CD14-positive monocyte (primary cell): ENCODE measurements at places on chromosomes 16 and 17. TPM values are rescaled to one million over a fixed set of nuclear protein-coding genes. Genes with fewer than 3 reads are reported as not detected.

GRCh38 chr17:20026960-20027359 lies 17.8 kb downstream of the SPECC1 start:
- peaks cover 21% of the 10 kb centered on the region for H3K4me1 ChIP-seq
- no peaks in the 10 kb centered on the region for H3K27me3 ChIP-seq
- peak overlapping the region; percentile 55 for H3K27ac ChIP-seq
- peak; percentile 52 for DNase-seq
- H3K36me3 ChIP-seq: no peaks in the 10 kb centered on the region

GRCh38 chr16:1488054-1488601 lies 616 bp downstream of the PTX4 start:
- no peaks in the 10 kb centered on the region for H3K36me3 ChIP-seq
- H3K27me3 ChIP-seq: no peaks in the 10 kb centered on the region
- DNase-seq: no peak
- H3K4me1 ChIP-seq: peaks cover 48% of the 10 kb centered on the region
- no peak overlapping the region for H3K4me3 ChIP-seq

GRCh38 chr16:29854520-29855100 lies 8.4 kb downstream of the CDIPT start:
- H3K4me3 ChIP-seq: no peak overlapping the region
- no peaks in the 10 kb centered on the region for H3K4me1 ChIP-seq

Gene TPSD1
- polyA plus RNA-seq: not detected

DNA sequence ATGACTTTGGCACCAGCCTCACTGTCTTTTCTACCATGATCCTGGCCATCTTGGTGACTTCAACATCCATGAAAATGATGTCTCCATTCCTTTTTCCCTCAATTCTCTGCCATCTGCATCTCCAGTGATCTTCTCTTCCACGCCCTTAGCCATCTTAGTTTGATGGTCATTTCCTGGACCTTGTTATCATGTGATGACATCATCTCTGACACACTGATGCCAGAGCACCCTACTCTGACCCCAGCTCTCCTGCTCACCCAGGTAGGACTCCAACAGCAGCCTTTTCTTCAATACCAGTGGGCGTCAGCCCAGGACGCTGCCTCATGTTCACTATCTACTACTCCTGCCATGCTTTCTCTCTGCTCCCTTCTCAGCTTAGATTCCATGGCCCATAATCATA lies 83.2 kb downstream of the ZZEF1 start:
- peaks cover 100% of the 10 kb centered on the region for H3K36me3 ChIP-seq
- no peak overlapping the region for H3K4me3 ChIP-seq

Gene WNT9B
- polyA plus RNA-seq: 0.19 TPM

GRCh38 chr17:21061158-21061835 lies 18.5 kb upstream of the USP22 start:
- H3K27me3 ChIP-seq: no peaks in the 10 kb centered on the region
- H3K36me3 ChIP-seq: no peaks in the 10 kb centered on the region
- no peak overlapping the region for H3K4me3 ChIP-seq
- no peak overlapping the region for H3K27ac ChIP-seq
- no peak for DNase-seq
- H3K4me1 ChIP-seq: no peaks in the 10 kb centered on the region

GRCh38 chr17:57928928-57929327 lies 26.3 kb downstream of the CUEDC1 start:
- H3K27ac ChIP-seq: no peak overlapping the region
- H3K27me3 ChIP-seq: no peaks in the 10 kb centered on the region
- H3K4me3 ChIP-seq: no peak overlapping the region
- H3K4me1 ChIP-seq: peaks cover 7% of the 10 kb centered on the region
- DNase-seq: no peak

Gene CDK5R1
- polyA plus RNA-seq: 0.44 TPM

DNA sequence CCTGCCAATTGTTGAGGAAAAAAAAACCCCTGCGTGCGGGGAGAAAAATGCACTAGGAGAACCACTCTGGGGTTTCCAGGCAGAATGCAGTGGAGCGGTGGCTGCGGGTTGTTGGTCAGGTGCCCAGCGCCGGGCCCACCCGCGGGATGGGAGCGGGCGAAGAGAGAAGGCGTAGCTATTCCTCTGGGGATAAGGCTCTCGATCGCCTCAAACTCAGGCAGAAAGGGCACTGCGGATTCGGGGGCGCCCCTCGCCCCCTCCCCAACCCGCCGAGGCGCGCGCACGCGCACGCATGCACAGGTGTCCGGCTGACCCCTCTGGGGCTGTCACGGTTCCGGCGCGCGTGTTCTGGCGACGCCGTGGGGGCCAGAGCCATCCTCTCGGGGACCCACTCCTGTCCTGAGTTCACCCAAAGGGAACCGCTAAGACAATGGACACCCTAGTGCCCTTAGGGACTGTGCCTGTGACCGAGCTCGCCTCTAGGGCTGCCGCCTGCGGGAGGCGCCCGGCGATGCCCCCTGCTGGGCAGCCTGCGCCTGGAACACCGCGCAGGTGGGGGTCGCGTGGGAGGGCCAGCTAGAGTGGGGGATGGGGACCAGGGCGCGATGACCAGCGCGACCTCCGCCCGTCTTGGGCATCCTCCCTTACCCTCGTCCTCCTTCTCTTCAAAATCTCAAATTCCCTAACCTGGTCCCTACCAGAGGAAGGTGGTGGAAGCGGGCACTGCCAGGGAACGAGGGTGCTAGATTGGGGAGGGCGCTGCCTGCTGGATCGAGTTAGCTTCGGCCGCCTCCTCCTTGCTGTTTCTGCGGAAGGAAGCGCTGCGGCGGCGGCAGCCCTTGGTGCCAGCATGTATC lies 14.4 kb upstream of the CBX8 start:
- no peak overlapping the region for H3K4me3 ChIP-seq
- DNase-seq: peak; percentile 43
- H3K27ac ChIP-seq: no peak overlapping the region
- peaks cover 88% of the 10 kb centered on the region for H3K27me3 ChIP-seq
- peaks cover 36% of the 10 kb centered on the region for H3K4me1 ChIP-seq

Gene PPP1R27
- 0.98 and 1.5 TPM in 2 replicates for polyA plus RNA-seq

DNA sequence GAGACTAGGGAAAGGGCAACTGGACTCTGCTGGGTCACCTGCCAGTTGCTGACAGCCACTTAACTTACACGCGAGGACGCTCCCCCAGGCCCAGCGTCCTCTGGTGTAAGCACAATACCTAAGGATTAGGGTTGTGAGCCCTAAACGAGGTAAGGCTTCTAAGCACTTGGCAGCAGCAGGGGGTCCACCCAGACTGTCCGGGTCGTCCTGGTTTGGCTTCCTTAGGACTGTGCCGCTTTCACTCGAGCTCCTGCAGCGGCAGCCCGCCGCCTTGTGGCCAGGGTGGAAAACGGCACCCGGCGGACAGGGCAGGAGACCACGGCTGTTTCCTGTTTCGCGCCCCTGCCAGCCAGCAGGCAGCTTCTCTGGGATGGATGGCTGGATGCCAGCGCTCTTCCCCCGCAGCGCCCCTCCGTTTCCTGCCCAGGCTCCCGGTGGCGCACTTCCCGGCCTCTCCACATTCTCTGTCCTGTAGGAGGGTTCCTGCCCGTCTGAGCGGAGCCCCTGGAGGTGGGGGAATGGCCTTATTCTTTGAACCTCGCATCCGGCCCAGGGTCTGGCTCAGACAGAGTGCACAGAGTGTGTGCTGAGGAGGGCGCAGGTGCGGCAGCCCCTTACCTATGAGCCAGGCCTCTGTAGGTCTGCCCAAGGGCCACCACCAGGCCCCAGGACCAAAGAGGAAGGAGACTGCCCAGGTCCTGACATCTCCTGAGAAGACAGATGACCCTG lies 47.0 kb upstream of the AMZ2 start:
- H3K4me1 ChIP-seq: peaks cover 63% of the 10 kb centered on the region
- H3K4me3 ChIP-seq: peak overlapping the region; percentile 59
- H3K36me3 ChIP-seq: no peaks in the 10 kb centered on the region
- H3K27ac ChIP-seq: no peak overlapping the region

- H3K27me3 ChIP-seq: no peaks in the 10 kb centered on the region
- H3K4me3 ChIP-seq: no peak overlapping the region
- no peaks in the 10 kb centered on the region for H3K36me3 ChIP-seq
- DNase-seq: peak; percentile 54
- peaks cover 31% of the 10 kb centered on the region for H3K4me1 ChIP-seq
Measured at GRCh38 chr17:45320931-45321461, 4.2 kb upstream of the MAP3K14 start.

Gene HOXB4
- 0.15 and 0.16 TPM in 2 replicates for polyA plus RNA-seq

- no peaks in the 10 kb centered on the region for H3K27me3 ChIP-seq
- H3K27ac ChIP-seq: no peak overlapping the region
- peak; percentile 13 for DNase-seq
Measured at GRCh38 chr16:24896439-24896838, 50.7 kb downstream of the SLC5A11 start.

DNA sequence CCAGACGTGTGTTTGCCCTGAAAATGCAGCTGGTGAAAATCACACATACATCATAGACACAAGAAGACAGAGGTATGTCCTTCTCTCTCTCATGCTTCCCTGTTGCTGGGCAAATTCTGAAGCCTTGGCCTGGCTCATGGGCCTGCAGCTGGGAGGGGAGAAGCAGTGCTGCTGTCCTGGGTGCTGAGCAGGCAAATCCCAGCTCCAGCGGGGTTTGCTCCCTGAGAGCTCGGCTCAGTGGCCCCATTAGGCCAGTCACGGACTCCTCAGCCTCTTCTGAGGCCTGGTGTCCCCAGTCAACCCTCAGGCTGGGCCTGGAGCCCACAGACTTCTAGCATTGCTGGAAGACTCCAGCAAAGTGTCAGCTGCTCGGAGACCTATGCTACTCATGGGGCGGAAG lies 11.7 kb downstream of the RHBDL3 start:
- H3K27me3 ChIP-seq: peaks cover 4% of the 10 kb centered on the region
- peaks cover 26% of the 10 kb centered on the region for H3K4me1 ChIP-seq
- no peak overlapping the region for H3K4me3 ChIP-seq
- no peaks in the 10 kb centered on the region for H3K36me3 ChIP-seq
- no peak for DNase-seq

Gene CBLN1
- polyA plus RNA-seq: not detected

Gene TNFRSF17
- polyA plus RNA-seq: not detected

- H3K27me3 ChIP-seq: no peaks in the 10 kb centered on the region
- no peaks in the 10 kb centered on the region for H3K4me1 ChIP-seq
- H3K27ac ChIP-seq: no peak overlapping the region
- H3K4me3 ChIP-seq: no peak overlapping the region
- no peak for DNase-seq
Measured at GRCh38 chr16:21987498-21987897, 13.4 kb downstream of the PDZD9 start.

GRCh38 chr17:54902017-54902416 lies 1.4 kb downstream of the TOM1L1 start:
- no peaks in the 10 kb centered on the region for H3K36me3 ChIP-seq
- no peak for DNase-seq
- no peak overlapping the region for H3K4me3 ChIP-seq

DNA sequence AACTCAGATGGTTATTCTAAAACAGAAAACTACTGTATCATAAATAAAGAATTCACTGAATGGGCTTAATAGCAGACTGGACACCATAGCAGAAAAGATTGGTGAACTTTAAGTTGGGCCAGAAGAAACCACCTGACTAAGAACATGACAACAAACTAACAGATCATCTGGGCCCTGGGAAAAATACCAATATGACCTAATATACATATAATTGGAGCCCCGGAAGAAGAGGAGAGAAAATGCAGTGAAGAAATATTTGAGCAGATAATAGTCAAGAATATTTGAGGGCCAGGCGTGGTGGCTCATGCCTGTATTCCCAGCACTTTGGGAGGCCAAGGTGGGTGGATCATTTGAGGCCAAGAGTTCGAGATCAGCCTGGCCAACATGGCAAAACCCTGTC lies 25.5 kb upstream of the SDK2 start:
- no peak overlapping the region for H3K4me3 ChIP-seq
- no peak overlapping the region for H3K27ac ChIP-seq
- no peaks in the 10 kb centered on the region for H3K36me3 ChIP-seq
- peaks cover 2% of the 10 kb centered on the region for H3K27me3 ChIP-seq

GRCh38 chr17:19433255-19433654 lies 22.2 kb downstream of the RNF112 start:
- no peaks in the 10 kb centered on the region for H3K4me1 ChIP-seq
- no peaks in the 10 kb centered on the region for H3K36me3 ChIP-seq
- DNase-seq: no peak
- no peak overlapping the region for H3K4me3 ChIP-seq
- no peak overlapping the region for H3K27ac ChIP-seq

GRCh38 chr17:77509599-77509998 lies 368.8 kb downstream of the SEC14L1 start:
- no peak overlapping the region for H3K4me3 ChIP-seq
- no peak overlapping the region for H3K27ac ChIP-seq
- H3K36me3 ChIP-seq: no peaks in the 10 kb centered on the region
- H3K4me1 ChIP-seq: no peaks in the 10 kb centered on the region
- DNase-seq: no peak

- no peaks in the 10 kb centered on the region for H3K27me3 ChIP-seq
- H3K36me3 ChIP-seq: peaks cover 84% of the 10 kb centered on the region
- no peak overlapping the region for H3K27ac ChIP-seq
- no peak overlapping the region for H3K4me3 ChIP-seq
Measured at GRCh38 chr16:24198807-24199533, 57.2 kb upstream of the CACNG3 start.

Gene MSI2
- 0.20 TPM for polyA plus RNA-seq

GRCh38 chr17:77106874-77107358 lies 33.9 kb upstream of the SEC14L1 start:
- DNase-seq: no peak
- H3K4me3 ChIP-seq: no peak overlapping the region
- no peaks in the 10 kb centered on the region for H3K27me3 ChIP-seq
- no peak overlapping the region for H3K27ac ChIP-seq
- no peaks in the 10 kb centered on the region for H3K36me3 ChIP-seq
- peaks cover 31% of the 10 kb centered on the region for H3K4me1 ChIP-seq

DNA sequence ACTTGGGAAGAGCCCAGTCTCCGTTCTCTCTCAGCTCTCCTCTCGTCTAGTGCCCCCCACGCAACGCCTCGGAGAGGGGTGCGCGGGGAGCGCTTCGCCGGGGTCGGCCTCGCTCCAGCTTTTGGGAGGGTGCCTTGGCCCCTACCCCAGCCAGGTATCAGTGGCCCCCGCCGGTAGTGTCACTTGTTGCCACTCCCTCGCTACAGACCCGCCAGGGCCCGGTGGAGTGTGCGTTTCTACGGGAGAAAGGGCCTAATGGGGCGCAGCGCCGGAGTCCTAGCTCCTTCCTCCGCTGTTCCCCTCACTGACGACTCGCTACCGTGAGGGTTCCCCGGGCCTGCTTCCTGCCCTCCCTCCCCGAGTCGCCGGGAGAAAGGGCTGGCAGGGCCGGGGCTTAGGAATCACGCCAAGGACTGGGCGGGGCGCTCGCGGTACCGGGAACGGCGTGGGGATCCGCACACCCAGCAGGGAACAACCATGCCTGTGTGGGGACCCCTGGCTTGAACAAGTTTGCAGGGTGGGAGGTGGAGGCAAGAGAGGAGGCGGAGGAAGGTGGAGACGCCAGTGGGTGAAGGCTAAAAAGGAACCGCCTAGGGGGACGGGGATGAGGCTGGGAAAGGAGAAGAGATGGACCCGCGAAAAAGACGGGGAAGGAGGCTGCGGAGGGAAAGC lies 997 bp upstream of the CDH11 start:
- H3K27ac ChIP-seq: no peak overlapping the region
- no peak overlapping the region for H3K4me3 ChIP-seq
- no peak for DNase-seq
- no peaks in the 10 kb centered on the region for H3K36me3 ChIP-seq
- H3K4me1 ChIP-seq: no peaks in the 10 kb centered on the region
- peaks cover 41% of the 10 kb centered on the region for H3K27me3 ChIP-seq

- H3K4me3 ChIP-seq: peak overlapping the region; percentile 74
- no peaks in the 10 kb centered on the region for H3K27me3 ChIP-seq
- no peaks in the 10 kb centered on the region for H3K36me3 ChIP-seq
- H3K4me1 ChIP-seq: peaks cover 47% of the 10 kb centered on the region
- DNase-seq: peak; percentile 88
Measured at GRCh38 chr17:75785016-75785890, 647 bp downstream of the UNK start.
